ENCODE measurements at places on chromosomes 2 and 18.

- no peak for DNase-seq
Observed at GRCh38 chr2:143390171-143390570, 261.0 kb downstream of the ARHGAP15 start.

- DNase-seq: no peak
Observed at GRCh38 chr2:103401621-103402020, 639.8 kb downstream of the TMEM182 start.

- no peak for DNase-seq
Observed at GRCh38 chr2:218323526-218324472, 31.5 kb upstream of the TMBIM1 start.

DNA sequence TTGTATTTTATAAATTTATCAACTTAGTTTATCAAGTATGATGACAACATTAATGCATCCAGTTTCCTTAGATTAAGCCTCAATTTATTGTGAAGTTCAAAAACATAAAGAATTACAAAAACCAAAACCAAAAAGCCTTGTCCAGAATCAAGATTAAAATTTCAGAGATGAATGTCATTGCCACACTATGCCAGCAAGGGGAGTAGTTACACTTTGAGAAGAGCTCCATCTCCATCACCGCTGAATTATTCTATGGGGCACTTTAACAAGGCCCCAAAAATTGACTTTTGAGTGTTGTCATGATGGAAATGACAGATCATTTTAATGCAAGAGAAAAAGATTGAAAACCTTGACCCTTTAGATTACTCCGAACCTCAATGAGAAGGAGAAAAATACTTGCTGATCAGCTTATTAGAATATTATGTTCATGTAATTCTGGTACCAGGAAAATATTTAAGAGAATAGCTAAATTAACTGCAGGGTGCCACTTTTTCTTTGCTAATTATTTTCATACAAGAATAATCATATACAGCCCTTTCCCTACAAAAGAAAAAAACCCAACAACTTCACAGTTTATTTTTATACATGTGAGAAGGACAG, 152.5 kb upstream of the AQP4 start:
- no peak for DNase-seq

- DNase-seq: no peak
Observed at GRCh38 chr2:195587966-195588365, 69.1 kb upstream of the SLC39A10 start.

DNA sequence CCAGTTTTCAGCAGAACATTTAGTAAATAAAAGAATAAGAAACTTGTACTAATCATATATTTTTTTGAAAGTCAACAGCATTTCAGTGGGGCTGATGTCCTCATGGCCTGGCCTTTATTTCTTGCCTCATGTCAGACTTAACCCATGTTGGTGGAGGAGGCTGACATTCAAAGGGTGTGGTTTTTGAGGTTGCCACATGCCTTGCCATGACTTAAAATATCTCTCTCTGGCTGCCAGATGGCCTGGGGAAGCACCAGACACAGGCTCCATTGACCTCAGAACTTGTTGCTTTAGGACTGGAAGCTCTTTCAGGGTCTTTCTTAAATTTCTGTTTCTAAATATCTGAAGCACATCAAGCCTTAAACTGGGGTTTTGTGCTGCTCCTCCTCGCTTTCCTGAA, 32.5 kb upstream of the CD28 start:
- DNase-seq: no peak

DNA sequence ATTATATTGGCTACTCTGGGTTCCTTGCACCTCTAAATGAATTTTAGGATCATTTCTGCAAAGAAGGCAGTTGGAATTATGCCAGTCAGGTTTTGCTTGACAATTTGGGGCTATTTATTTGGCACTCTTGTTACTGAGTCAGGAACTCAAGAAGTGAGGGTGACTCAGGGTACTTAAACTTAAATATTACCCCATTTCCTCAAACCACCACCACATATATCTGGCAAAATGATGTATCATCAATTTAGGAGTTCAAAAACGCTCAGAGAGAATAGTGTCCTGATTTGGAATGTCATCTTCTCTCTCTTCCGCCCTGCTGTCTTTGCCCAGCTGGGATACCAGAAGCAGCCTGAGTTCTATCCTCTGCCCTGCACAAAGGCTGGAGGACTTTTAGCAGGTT, 2.4 kb upstream of the THNSL2 start:
- DNase-seq: no peak

GRCh38 chr2:58870704-58871103, 629.6 kb upstream of the FANCL start:
- DNase-seq: no peak

- no peak for DNase-seq
Observed at GRCh38 chr2:143830476-143830875, 689.4 kb downstream of the ZEB2 start.

DNA sequence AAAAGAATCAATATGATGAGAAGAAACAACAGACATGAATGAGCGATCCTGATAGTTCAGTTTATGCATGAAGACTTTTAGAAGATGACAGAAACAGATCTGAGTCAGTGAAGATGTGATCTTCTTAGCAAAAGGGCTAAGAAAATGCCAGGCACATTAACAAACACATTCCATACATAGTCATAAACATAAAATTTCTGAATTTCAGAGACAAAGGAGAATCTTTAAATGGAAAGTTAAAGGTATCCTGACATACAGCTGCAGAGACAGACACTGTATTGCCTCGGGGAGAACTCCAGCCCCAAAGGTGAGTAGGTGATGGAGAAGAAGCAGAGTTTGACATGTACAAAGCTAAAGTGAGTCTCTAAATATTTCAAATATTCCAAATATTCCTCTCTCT, 40.6 kb upstream of the FN1 start:
- DNase-seq: no peak

GRCh38 chr2:236051806-236052205, 116.4 kb downstream of the GBX2 start:
- DNase-seq: no peak

GRCh38 chr2:54459037-54459441, 2.9 kb downstream of the SPTBN1 start:
- no peak for DNase-seq

DNA sequence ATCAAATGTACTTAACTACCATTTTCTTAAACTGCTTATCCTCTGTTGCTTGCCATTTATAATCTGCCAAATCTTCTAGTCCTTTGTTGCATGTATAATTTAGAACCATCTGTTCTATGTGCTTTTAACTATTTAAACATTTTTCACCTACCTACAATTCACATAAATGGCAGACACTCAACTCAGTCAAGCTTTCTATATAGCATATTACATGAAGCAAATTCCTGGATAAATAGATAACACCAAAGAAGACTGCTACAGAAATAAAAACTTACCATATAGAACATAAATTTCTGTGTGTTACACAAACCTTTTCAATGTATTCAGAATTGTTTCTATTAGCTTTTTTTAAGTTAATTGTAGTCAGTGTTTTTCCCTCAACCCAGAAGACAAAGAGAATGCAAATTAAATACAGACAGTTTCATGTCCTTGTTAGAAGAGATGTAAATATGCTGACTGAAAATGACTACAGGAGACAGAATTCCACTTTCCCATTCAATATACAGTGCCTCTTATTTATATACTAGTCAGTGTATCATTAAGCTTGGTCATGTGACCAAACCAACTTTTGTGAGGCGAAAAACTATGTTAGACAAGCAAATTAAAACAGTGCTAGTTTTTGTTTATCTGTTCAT, 2.6 kb downstream of the BAZ2B start:
- DNase-seq: no peak

- DNase-seq: no peak
Observed at GRCh38 chr2:129160879-129161278, 818.6 kb upstream of the RAB6C start.

- DNase-seq: no peak
Observed at GRCh38 chr2:82826437-82826836, 1632.6 kb downstream of the SUCLG1 start.

DNA sequence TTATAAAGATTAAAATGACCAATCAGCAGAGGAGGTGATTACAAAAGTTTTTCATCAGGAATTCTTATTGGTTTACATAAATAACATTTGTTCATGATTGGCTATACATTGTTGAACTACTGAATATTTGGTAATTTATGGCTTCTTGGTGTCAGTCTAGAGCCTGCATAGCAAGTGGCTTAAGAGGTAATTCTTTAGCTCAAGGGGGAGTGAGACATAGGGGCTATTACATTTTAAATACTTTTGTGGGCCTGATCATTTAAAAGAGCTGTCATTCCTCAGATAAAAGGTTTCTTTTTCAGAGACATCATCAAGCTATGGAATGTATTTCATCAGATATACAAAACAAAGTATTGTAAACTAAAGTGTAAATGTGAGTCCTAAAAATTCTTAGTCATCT, 373.8 kb downstream of the EPHA4 start:
- DNase-seq: no peak

DNA sequence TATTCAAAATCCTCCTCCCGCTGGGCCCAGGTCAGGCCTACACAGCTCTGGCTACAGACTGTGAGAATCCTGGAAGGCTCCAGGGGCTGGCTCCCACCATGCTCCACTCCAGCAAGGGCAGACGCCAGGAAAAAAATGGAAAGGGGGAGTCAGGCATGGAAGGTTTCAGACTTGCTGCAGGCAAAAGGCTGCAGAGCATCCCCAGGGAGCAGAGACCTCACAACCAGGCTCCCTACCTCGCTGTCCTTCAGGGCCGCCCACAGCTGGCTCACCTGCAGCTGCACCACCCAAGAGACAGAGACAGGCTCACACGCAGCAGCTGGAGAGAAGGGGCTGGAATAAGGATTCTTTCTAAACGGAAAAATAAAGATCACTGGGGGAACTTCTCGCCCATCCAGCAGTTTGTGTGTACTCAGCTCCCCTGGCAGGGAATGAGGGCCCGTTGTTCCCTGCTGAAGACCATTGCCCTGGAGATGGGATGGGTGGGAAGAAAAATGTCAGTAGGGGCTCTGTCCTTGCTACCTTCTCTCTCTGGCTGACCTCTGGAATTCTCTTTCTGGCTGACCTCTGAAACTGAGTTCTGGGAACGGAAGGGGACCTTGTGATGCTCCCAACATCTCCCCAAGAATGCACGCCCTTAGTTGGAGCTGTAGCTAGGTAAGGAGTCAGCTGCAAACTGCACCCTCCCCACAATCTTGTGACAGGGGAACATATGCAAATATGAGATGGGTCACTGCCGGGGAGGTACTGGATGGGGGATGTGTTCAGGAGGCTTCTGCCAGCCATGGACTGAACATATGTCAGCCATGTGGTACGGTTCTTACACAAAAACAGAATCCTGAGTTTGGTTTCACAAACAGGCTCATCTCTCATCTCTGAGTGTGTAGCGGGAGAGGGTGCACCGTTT, 34.5 kb downstream of the BCL2 start:
- DNase-seq: no peak

- DNase-seq: no peak
Observed at GRCh38 chr2:127700527-127701192, 637 bp upstream of the SFT2D3 start.

- DNase-seq: no peak
Observed at GRCh38 chr2:215498431-215498830, 62.6 kb upstream of the FN1 start.

DNA sequence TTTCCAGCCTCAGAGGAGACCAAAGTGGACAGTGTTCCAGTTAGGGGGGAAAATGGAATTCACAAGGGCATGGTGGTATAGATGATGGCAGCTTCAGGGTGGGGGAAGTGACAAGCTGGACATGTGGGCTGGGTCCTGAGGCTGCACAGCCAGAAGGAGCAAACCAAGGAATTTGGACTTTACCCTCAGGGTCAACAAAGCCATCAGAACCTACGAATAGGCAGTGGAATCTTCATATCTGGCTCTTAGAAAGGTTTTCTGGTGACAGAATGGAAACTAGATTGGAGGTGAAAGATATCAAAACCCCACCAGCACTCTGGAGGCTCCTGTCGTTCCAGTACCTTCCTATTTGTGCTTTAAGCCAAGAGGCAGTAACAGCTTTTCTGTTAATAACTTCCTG, 127.1 kb downstream of the SETBP1 start:
- no peak for DNase-seq

- DNase-seq: no peak
Observed at GRCh38 chr2:234235191-234235590, 184.7 kb downstream of the SPP2 start.

- no peak for DNase-seq
Observed at GRCh38 chr2:118077636-118078247, 10.5 kb upstream of the INSIG2 start.

GRCh38 chr2:51718881-51719280, 686.9 kb upstream of the NRXN1 start:
- no peak for DNase-seq

DNA sequence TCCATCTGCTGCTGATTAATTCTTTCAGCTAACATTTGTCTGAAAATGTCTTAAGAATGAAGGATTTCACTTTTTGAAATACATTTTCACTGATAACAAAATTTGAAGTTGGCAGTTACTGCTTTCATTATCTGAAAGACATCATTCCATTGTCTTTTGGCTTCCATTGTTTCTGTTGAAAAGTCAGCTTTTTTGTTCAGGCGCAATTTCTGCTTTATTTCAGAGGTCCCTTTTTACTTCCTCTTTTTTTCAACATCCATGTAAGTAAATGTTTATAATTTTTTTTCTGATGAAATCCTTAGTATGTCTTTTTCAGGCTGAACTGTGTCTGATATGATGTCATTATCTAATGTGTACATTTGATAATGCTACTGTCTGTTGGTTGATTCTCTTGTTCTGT, 184.2 kb downstream of the RND3 start:
- DNase-seq: no peak

- DNase-seq: no peak
Observed at GRCh38 chr18:41131050-41131449, 824.0 kb upstream of the PIK3C3 start.

- no peak for DNase-seq
Observed at GRCh38 chr2:108916796-108917421, 72.1 kb downstream of the EDAR start.

DNA sequence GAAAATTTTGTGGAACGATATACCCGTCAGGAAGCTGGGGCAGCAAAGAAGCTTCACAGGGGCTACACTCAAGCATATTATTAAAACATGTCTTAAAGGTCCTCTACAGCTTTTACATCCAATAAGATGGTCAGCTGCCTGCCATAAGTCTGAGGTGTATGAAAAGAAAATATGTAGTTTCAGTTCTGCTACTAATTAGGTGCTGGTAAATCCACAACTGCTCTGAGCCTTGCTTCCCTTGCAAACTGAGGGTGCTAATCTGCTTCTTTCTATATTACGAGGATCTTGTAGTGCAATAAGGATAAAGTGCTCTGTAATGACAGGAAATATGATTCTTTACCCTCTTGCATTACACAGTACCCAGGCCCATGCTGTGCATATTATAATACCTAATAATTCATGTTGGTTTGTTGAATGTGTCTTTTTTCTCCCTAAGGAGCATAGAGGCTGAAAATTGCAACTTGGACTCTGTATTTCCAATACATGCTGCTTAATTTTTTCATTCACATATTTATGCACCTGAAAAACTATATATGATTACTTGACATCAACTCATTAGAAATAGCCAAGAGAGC, 14.5 kb upstream of the SLC8A1 start:
- DNase-seq: no peak

GRCh38 chr18:76565238-76566173, 70.5 kb upstream of the ZNF516 start:
- DNase-seq: no peak

DNA sequence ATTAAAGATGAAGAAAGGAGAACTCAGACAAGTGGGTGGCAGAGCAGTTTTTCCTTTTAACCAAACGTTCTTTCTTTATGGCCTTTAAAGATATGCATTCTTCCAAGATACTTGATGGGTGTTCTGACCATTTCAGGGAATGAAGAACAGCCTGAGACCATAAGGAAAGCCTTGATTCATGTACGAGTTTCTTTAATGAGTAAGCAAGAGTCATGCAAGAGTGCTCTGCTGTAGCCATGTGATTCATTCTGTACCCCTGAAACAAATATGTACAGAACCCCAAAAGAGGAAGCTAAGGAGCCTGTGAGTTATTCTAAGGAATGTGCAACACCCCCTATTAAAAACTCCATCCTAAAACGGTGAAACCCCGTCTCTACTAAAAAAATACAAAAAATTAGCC, 372.8 kb downstream of the MTX2 start:
- no peak for DNase-seq

Data from stimulated activated CD8-positive, alpha-beta memory T cell treated with anti-CD3 and anti-CD28 coated beads, Interleukin-15, amount 100 ng/mL, for 24 hours (primary cell).